Right renal cortex interstitium (tissue), 3 donors: ENCODE measurements at places on chromosomes 6 and 20. TPM values are rescaled to one million over a fixed set of nuclear protein-coding genes. Genes with fewer than 3 reads are reported as not detected.

- DNase-seq: no peak
Measured at GRCh38 chr20:57103146-57103800, 163.2 kb downstream of the BMP7 start.

RAET1E gene
- polyA plus RNA-seq: 0.43 TPM

DNA sequence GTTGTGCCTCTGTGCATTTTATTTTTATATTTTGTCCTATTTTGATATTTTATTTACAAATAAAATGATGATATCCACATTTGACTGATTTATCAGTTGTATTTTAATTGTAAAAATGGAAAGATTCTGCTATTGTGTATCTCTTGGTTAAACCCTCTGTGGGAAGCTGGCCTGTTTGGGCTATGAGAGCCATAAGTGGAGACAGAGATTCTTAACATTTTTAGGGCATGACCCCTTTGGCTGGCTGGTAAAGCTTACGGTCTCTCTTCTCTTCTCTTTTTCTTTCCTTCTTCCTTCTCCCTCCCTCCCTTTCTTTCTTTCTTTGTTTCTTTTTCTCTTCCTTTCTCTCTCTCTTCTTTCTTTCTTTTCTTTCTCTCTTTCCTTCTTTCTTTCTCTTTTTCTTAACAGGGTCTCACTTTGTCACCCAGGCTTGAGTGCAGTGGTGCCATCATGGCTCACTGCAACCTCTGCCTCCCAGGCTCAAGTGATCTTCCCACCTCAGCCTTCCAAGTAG, 172.3 kb upstream of the CDYL start:
- DNase-seq: no peak

GRCh38 chr6:146017672-146018071, 11.2 kb upstream of the GRM1 start:
- DNase-seq: no peak

- DNase-seq: no peak
Measured at GRCh38 chr6:153092082-153093013, 38.7 kb downstream of the RGS17 start.

DNA sequence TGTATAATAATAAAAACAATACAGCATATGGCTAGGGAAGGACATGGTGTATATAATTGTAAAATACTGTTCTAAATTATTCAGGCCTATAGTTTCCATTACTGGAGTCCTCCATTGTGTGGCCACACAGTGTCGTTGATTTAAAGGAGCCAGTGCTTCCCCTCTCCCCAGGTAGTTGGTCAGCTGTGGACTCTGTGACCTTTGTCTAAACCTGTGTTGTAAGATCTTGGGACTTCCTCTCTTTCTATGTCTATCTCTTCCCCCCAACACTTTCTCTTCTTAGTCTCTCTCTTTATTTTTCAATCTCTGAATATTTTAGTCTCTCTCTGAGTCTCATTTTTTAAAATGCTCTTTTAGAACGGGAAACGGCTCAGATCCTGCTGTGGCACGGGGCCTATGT, 35.6 kb downstream of the BRPF3 start:
- DNase-seq: no peak

KCTD20 gene
- 52.0 TPM for polyA plus RNA-seq
